HCT116 (cell line): ENCODE measurements at places on chromosomes 2 and 18. TPM values are rescaled to one million over a fixed set of nuclear protein-coding genes. Genes with fewer than 3 reads are reported as not detected.

DNA sequence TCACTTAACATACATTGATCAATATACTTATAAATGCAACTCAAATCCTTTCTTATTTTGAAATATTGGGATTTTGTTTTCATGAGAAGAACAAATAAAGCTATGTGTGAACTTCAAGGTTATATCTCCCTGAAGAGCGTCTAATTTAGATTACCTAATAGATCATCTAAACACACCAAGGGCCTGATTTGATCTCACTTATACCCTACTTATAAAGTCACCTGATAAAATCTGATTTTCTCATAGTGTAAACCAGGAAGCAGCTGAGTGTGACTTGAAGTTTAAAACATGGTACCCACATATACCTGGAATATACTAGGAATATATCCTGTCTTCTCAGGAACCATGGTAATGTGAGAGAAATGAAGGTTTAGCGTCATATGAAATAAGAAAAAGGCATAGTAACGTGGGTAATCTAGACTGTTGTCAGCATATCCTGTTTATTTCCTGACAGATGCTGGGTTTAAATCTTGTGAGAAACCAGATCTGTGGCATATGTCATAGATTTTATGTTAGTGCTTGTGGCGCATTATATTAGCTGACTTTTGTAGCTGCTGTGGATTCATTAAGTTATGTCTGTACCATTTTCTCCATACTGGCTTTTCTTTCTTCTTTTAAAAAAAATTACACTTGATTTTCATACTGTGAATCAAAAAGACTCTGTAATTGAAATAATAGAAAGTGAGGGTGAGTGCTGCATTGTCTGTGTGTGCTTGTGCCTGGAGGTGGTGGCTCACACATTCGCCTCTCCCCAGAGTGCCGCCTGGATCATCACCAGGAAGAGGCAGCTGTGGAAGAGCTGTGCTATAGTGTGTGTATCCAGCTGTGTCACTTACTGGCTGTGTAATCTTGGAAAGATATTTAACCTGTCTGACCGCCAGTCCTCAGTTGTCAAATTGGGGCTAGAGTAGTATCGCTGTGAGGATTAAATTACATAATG is 164.0 kb downstream of the MYO3B start:
- DNase-seq, result no peak
- no peaks in the 10 kb centered on the region for H3K4me1 ChIP-seq
- H3K27me3 ChIP-seq, result no peaks in the 10 kb centered on the region

GRCh38 chr2:238434846-238435751 is 8.4 kb downstream of the ASB1 start:
- peaks cover 32% of the 10 kb centered on the region for H3K36me3 ChIP-seq
- H3K27me3 ChIP-seq, result no peaks in the 10 kb centered on the region
- H3K4me3 ChIP-seq, result no peak overlapping the region
- H3K4me1 ChIP-seq, result peaks cover 13% of the 10 kb centered on the region
- no peak overlapping the region for H3K27ac ChIP-seq
- DNase-seq, result no peak

TPO gene
- total RNA-seq, result not detected

GRCh38 chr18:76741346-76741745 is 81.0 kb upstream of the ZNF236 start:
- H3K36me3 ChIP-seq, result no peaks in the 10 kb centered on the region
- peaks cover 18% of the 10 kb centered on the region for H3K4me1 ChIP-seq
- no peak for DNase-seq
- H3K27me3 ChIP-seq, result no peaks in the 10 kb centered on the region
- no peak overlapping the region for H3K4me3 ChIP-seq
- H3K27ac ChIP-seq, result no peak overlapping the region

GRCh38 chr2:5846881-5847280 is 154.7 kb downstream of the SOX11 start:
- no peaks in the 10 kb centered on the region for H3K27me3 ChIP-seq
- H3K36me3 ChIP-seq, result no peaks in the 10 kb centered on the region
- no peak overlapping the region for H3K4me3 ChIP-seq

- DNase-seq, result no peak
- no peak overlapping the region for H3K4me3 ChIP-seq
- H3K4me1 ChIP-seq, result no peaks in the 10 kb centered on the region
- peaks cover 11% of the 10 kb centered on the region for H3K36me3 ChIP-seq
Observed at GRCh38 chr2:208311954-208312353, 45.9 kb downstream of the PIKFYVE start.

- H3K4me1 ChIP-seq, result no peaks in the 10 kb centered on the region
- H3K4me3 ChIP-seq, result no peak overlapping the region
- no peak overlapping the region for H3K27ac ChIP-seq
Observed at GRCh38 chr2:176876493-176877103, 336.0 kb upstream of the HNRNPA3 start.

GFPT1 gene
- 62.4 TPM for total RNA-seq

SLC9A4 gene
- total RNA-seq, result 0.07 TPM

GRCh38 chr2:127146820-127147502 is 40.0 kb upstream of the BIN1 start:
- no peak for DNase-seq
- no peaks in the 10 kb centered on the region for H3K4me1 ChIP-seq
- no peak overlapping the region for H3K4me3 ChIP-seq
- no peaks in the 10 kb centered on the region for H3K36me3 ChIP-seq

DNA sequence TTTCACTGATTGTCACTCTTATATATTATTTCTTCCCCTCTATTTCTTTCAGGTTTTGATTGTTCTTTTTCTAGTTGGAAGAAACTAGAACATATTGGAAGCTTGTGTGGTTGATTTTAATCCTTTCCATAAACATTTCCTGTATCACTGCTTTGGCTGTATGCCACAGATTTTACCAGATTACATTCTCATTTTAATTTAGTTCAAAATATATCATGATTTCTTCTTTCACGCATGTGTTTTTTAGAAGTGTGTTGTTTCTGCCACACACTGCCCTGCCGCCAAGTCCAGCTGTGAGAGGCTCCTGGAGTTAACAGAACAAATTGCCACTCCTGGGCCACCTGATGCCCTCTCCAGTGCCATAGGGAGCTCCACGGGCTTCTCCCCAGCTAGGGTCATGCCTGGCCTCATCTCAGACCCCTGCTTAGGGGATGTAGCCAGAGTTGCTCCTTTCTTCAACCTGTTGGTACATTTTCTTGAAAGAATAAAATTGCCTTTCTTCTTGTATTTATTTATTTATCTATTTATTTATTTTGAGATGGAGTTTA is 206.2 kb upstream of the COPS8 start:
- H3K4me1 ChIP-seq, result no peaks in the 10 kb centered on the region
- no peaks in the 10 kb centered on the region for H3K36me3 ChIP-seq
- no peak overlapping the region for H3K27ac ChIP-seq
- no peak overlapping the region for H3K4me3 ChIP-seq
- DNase-seq, result no peak

GRCh38 chr2:144632809-144633208 is 112.9 kb upstream of the ZEB2 start:
- H3K36me3 ChIP-seq, result no peaks in the 10 kb centered on the region
- no peak for DNase-seq
- no peak overlapping the region for H3K4me3 ChIP-seq
- H3K27ac ChIP-seq, result no peak overlapping the region
- no peaks in the 10 kb centered on the region for H3K4me1 ChIP-seq

DNA sequence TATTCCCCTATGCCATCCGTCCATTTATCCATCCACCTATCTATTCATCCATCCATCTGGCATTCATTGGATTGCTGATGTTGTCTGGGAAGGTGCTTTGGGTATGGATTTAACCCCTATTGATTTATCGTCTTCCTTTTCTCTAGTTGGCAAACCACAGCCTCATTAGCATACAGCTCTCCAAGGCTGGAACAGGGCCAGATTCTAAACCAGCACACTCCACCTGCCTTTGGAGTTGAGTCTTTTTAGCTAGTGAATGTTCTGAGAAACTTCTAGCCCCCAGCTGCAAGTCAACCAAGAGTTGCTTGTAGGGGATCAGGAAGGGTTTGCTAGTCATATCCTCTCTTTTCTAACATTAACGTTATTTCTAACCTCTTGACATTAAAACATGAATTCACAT is 90.7 kb downstream of the NRP2 start:
- peaks cover 17% of the 10 kb centered on the region for H3K4me1 ChIP-seq
- DNase-seq, result no peak
- no peak overlapping the region for H3K4me3 ChIP-seq
- peaks cover 21% of the 10 kb centered on the region; the same call in 1 of the 2 replicates for H3K27me3 ChIP-seq
- H3K36me3 ChIP-seq, result no peaks in the 10 kb centered on the region

CYRIA gene
- 0.44 TPM for total RNA-seq

- no peaks in the 10 kb centered on the region for H3K36me3 ChIP-seq
- H3K27me3 ChIP-seq, result no peaks in the 10 kb centered on the region
- no peak overlapping the region for H3K27ac ChIP-seq
- DNase-seq, result no peak
Observed at GRCh38 chr2:26455037-26455669, 22.8 kb downstream of the OTOF start.

EFR3B gene
- 0.96 TPM for total RNA-seq

GRCh38 chr2:72993147-72993932 is 76.0 kb downstream of the EMX1 start:
- H3K4me1 ChIP-seq, result no peaks in the 10 kb centered on the region
- peak; percentile 22 for DNase-seq
- H3K27me3 ChIP-seq, result no peaks in the 10 kb centered on the region
- H3K36me3 ChIP-seq, result no peaks in the 10 kb centered on the region
- no peak overlapping the region for H3K4me3 ChIP-seq

GRCh38 chr18:31723639-31723989 is 37.1 kb downstream of the SLC25A52 start:
- H3K4me3 ChIP-seq, result no peak overlapping the region
- H3K4me1 ChIP-seq, result no peaks in the 10 kb centered on the region

GRCh38 chr2:118535171-118535817 is 312.2 kb downstream of the EN1 start:
- H3K4me3 ChIP-seq, result no peak overlapping the region
- H3K27me3 ChIP-seq, result no peaks in the 10 kb centered on the region
- no peak for DNase-seq
- no peaks in the 10 kb centered on the region for H3K36me3 ChIP-seq

DNA sequence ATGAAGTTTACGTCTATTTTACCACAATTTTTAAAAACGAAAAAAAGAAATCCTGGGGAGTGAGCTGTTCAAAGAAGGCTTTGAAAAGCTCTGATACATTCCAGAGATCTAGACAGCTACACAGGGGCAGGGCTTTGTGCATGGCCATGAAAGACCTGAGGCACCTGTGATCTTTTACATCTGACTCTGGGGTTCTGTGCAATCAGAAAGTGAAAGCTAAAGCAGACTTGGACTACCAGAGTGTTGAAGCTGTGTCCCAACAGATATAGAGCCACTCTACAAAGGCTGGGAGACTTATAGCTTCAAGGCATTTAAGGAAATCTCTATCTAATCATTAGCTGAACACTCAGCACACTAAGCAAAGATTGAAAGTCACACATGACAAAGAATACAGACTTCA is 34.1 kb downstream of the PARD6G start:
- no peaks in the 10 kb centered on the region for H3K4me1 ChIP-seq
- H3K27me3 ChIP-seq, result no peaks in the 10 kb centered on the region
- no peak for DNase-seq
- no peak overlapping the region for H3K4me3 ChIP-seq
- no peaks in the 10 kb centered on the region for H3K36me3 ChIP-seq
- no peak overlapping the region for H3K27ac ChIP-seq

RGPD8 gene
- 11.0 TPM for total RNA-seq
